ENCODE measurements at places on chromosomes 13 and 19.
A peak's percentile ranks its signal among the peaks of the same experiment; 100 is the strongest.

DNA sequence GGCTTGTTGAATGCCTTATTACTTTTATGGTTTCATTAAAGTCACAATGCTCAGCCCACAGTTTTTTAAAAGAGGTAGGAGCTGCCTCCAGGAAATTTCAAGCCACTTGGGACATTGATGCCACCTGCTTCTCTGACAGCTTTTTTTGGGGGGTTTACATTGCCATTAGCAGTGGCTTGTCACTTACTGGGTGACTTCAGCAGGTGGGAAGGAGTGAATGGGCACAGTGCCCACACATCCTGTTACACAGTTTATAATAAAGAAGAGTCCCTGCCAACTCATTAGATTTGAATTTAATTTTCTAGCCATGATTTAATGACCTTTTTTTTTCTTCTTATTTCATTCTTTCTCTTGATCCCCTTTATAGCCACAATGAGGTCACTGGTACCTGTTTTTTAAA is 61.0 kb downstream of the NHLRC3 start:
- DNase-seq = no peak

- no peak for DNase-seq
Measured at GRCh38 chr13:105783261-105783660, 752.2 kb downstream of the EFNB2 start.

GRCh38 chr13:94239135-94239534 is 240.3 kb downstream of the DCT start:
- peak; percentile 68 for DNase-seq

DNA sequence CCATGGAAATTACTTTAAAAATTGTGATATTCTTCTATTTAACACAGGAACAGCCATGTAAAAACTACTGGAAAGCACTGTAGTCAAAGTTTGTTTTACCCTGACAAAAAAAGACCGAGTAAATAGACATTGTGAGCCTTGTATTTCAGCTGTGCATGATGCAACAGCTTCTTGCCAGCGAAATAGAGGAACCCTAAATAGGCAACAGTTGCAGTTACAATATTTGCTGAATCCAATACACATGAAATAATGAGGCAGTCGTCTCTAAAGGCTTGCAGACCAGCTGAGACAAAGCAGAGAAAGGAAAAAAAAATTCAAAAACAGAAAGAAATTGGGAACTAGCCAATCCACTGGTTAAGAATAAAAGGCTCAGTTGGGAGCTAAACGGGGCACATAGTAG is 1001.1 kb downstream of the OLFM4 start:
- DNase-seq = no peak

DNA sequence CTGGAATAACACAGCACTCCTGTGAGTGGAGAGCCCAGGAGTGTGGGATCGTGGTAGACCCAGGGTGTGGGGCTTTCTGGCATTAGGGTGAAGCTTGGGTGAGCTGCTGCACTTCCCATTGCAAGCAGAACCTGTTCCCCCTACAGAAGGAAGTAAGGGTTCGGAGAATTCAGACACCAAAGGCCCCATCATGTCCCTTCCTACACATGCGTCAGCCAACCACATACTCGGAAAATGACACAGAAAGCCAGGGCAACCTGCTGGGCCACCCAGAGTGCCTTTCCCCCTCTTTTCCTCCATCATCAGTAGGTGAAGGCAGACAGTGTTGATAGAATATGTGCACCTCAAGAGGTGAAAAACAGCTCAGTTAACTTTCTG is 42.9 kb downstream of the GGACT start:
- DNase-seq = no peak

GRCh38 chr13:23922005-23922932 is 25.0 kb upstream of the C1QTNF9B start:
- peak; percentile 25 for DNase-seq

- DNase-seq = no peak
Measured at GRCh38 chr13:26895081-26895807, 134.7 kb upstream of the GPR12 start.

GRCh38 chr19:9523885-9524474 is 14.5 kb downstream of the ZNF426 start:
- no peak for DNase-seq

- DNase-seq = no peak
Measured at GRCh38 chr13:24893863-24894262, 129.9 kb downstream of the RNF17 start.

DNA sequence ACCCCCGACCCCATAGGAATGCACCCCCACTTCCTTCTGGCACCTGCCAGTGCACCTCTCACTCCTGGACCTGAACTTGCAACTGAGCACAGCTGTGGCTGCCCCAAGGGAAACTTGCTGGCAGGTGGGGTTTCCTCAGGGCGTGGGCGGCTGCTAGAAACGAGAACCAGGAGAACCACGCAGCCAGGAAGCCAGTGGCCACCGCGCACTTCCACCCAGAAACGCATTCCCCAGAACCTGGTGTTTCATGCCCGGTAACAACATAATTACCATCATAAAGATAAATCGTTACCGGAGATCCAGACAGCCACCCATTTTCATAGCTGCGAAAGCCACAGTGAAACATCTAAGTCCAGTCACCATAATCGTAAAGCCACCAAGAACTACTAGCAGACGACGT is 75.2 kb upstream of the C13orf46 start:
- DNase-seq = no peak

- no peak for DNase-seq
Measured at GRCh38 chr19:1284293-1284978, 1.2 kb upstream of the EFNA2 start.

- no peak for DNase-seq
Measured at GRCh38 chr13:66359910-66360552, 870.1 kb downstream of the PCDH9 start.

- no peak for DNase-seq
Measured at GRCh38 chr19:43748205-43748594, 6.6 kb downstream of the SMG9 start.

DNA sequence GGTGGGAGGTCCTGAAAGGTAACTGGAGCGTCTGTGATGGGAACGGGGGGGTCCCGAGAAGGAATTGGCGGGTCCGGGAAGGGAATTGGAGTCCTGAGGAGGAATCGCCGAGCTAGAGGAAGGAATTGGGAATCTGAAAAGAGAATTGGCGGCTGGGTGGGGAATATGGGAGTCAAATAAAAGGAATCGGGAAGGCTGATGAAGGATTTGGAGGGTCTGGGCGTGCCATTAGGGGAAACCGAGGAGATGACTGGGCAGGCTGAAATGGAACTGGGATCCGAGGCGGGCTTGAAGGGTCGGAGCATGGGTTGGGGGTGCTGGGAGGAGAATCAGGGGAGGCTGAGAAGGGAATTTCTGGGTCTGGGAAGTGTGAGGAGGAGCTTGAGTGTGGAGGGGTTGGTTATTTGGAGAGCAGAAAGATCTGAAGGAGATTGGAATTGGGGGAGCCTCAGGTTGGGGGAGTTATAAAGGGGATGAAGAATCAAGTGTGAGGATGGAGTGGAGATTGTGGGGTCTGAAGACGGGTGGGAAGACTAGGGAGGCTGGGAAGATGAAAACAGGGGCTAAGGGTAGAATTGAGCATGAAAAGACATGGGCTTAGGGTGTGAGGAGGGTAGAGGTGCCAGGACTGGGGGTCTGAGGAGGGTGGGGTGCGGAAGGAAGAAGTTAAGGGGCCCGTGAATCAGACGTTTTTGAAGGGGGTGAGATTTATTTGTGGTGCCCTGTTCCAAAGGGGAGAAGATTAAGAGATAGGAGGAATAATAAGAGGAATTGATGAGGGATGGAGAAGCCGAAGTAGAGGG is 718 bp downstream of the ACTN4 start:
- DNase-seq = no peak

DNA sequence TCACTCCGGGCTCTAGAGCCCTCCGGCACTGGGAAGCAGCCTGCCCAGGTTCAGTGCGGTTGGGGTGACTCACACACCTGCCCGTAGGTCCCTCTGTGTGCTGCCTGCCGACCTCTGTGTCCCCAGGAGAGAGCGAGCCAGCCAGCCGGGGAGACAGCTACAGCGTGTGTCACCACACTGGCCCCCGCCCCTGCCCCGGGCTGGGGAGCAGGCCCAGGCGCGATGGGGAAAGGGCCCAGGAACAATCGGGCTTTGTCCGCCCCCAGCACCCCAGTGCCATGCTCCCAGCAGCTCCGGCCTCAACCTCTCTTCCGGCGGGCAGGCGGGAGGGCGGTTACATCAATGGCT is at the start of gene KLK6:
Gene KLK6, minus strand, starts transcription at position 179 of the 348 bp plus-strand sequence. CDS start 1,487 bp downstream, outside the sequence.
- DNase-seq = no peak

GRCh38 chr19:31326329-31327028 is 22.8 kb downstream of the TSHZ3 start:
- DNase-seq = no peak

GRCh38 chr19:44943801-44944249 is 1.8 kb downstream of the APOC4 start:
- no peak for DNase-seq

DNA sequence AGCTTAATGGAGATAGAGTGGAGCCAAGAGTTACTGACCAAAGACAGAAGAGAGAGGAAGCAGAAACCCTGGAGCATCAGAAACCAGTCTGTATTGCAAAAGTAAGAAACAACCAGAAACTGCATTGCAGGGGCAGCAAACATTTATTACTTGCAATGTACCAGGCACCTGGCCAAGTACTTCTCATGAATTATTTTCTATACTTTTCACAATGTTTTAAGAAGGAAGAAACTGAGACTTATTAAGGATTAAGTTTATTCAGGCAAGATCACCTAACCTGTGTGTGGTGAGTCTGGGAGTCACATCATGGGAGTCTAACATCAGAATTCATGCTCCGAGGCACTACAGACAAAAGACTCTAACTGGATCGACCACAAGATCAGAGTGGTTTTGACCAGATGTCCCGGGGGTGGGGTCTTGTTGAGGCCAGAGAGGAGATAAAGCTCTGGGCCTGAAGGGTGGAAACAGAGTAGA is 47.4 kb downstream of the TNFRSF19 start:
- peak; percentile 82 for DNase-seq

- peak; percentile 35 for DNase-seq
Measured at GRCh38 chr13:36979361-36980050, 19.6 kb downstream of the ALG5 start.

DNA sequence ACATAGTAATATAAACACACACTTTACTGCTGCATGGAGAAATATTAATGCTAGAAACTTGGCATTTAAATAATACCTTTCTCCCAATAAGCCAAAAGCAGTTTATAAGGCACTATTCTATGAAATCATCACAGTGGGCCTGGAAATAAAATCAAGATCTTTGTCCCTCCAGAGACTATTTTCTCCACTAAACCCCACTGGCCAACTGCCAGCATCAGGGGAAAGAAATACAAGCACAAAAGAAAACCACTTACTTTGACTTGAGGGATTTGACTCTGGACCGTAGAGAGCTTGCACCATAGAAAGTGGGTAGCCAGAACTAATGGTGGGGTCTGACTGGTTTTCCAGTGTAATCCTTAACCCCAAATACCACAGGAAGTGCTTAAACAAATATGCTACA is 71.9 kb downstream of the DCLK1 start:
- no peak for DNase-seq

GRCh38 chr13:36310417-36311108 is 12.9 kb upstream of the CCDC169 start:
- no peak for DNase-seq

DNA sequence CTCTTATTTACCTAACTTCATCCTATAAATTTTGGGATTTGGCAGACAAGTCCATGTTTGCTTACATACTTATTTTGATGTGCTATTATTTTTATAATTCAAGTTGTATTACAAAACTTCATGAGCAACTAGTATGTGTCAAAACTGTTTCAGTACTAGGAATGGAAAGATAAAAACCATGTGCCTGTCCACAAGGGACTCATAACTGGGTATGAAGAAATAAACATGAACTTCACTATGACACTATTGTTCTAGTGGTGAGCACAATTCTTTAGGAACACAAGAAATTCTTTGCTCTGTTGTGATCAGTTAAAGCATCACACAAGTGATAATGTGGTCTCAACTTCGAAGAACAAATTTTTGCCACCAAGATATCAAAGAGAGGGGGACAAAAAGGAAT is 97.5 kb upstream of the FBXL3 start:
- DNase-seq = no peak

- no peak for DNase-seq
Measured at GRCh38 chr19:5181329-5181728, 159.3 kb downstream of the PTPRS start.

GRCh38 chr13:37168926-37169325 is 63.5 kb upstream of the CSNK1A1L start:
- no peak for DNase-seq

- DNase-seq = no peak
Measured at GRCh38 chr19:51387924-51388389, at the start of gene LIM2. LIM2 (minus strand) TSS chr19:51387974; CDS start chr19:51387443, 531 bp downstream.

- DNase-seq = no peak
Measured at GRCh38 chr19:35845215-35846037, 6.9 kb downstream of the NPHS1 start.

DNA sequence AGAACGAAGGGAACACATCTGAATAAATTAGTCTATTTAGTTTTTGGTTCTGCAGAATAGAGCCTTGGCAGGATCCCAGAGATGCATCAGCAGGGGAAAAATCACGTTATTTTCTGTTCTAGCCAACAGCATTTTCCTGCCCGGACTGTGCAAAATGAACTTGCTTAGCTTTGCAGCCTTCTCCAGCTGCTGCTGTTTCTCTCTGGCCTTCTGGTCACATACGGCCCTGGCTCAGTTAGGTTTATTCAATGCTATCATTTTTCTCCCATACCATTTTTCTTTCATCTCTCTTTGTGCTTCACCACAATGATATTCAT is 110.4 kb upstream of the KL start:
- DNase-seq = peak; percentile 31

GRCh38 chr19:28563964-28564921 is 648.7 kb downstream of the UQCRFS1 start:
- DNase-seq = no peak

DNA sequence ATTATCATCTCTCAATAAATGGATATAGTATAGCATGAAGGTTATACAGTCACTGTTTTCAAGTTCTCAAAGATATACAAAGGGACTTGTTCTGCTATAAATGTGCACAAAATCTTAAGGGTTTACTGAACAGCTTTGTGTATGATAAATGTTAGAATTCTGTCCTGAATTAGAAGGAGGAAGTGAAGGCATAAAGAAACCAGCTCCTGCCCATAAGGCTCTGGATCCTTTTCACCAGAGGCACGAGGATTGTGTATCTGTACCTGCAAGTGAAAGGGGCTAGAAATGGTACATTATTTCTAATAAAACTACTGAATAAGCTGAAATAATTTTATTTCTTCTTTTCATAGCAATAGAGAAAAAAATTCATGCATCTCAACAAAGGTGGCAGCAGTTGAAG is 32.4 kb downstream of the PHF11 start:
- no peak for DNase-seq

GRCh38 chr13:26509491-26509890 is 48.0 kb upstream of the WASF3 start:
- DNase-seq = no peak
